ENCODE measurements at places on chromosomes 2 and 18. TPM values are rescaled to one million over a fixed set of nuclear protein-coding genes. Genes with fewer than 3 reads are reported as not detected.

- peaks cover 18% of the 10 kb centered on the region for H3K4me1 ChIP-seq
- no peaks in the 10 kb centered on the region for H3K27me3 ChIP-seq
- peaks cover 72% of the 10 kb centered on the region for H3K36me3 ChIP-seq
- no peak overlapping the region for H3K27ac ChIP-seq
- DNase-seq = no peak
- H3K4me3 ChIP-seq = no peak overlapping the region
These were observed 19.5 kb downstream of the WIPF1 start for GRCh38 chr2:174577967-174578589.

GRCh38 chr18:51251625-51252024 lies 54.1 kb upstream of the MEX3C start:
- no peak overlapping the region for H3K27ac ChIP-seq
- H3K4me3 ChIP-seq = no peak overlapping the region
- H3K27me3 ChIP-seq = no peaks in the 10 kb centered on the region
- no peaks in the 10 kb centered on the region for H3K36me3 ChIP-seq

GRCh38 chr2:56170988-56171387 lies 12.8 kb upstream of the CCDC85A start:
- H3K36me3 ChIP-seq = no peaks in the 10 kb centered on the region
- DNase-seq = no peak
- no peak overlapping the region for H3K27ac ChIP-seq
- no peaks in the 10 kb centered on the region for H3K4me1 ChIP-seq
- H3K27me3 ChIP-seq = no peaks in the 10 kb centered on the region

DNA sequence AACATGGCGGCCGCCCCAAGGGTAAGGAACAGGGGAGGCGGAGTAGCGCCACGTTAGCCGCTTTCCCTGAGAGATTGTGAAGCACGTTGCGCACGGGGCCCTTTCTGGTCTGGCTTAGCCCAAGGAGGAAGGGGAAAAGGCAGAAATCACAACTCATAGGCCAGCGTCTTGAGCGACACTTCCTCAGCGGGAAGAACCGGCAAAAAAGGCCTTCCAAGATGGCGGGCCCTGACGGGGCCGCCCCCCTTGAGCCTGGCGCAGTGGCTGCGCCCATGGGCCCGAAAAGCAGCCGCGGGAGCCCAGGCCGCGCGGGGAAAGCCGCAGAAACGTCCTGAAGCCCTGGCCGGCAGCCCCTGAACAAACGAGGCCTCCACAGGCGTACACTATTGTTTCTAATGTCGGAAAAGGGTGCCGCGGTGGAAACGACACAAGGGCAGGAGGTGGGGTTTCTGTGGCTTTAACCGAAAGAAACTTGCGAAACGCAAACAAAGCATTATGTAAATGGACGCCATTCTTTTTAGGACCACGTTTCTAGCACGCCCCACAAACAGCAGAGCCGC lies 919 bp upstream of the PCBP1 start:
- peaks cover 52% of the 10 kb centered on the region for H3K4me1 ChIP-seq
- DNase-seq = peak; percentile 86
- peak overlapping the region; percentile 100 for H3K27ac ChIP-seq
- H3K4me3 ChIP-seq = peak overlapping the region; percentile 99
- H3K27me3 ChIP-seq = no peaks in the 10 kb centered on the region
- peaks cover 32% of the 10 kb centered on the region for H3K36me3 ChIP-seq

- H3K27me3 ChIP-seq = no peaks in the 10 kb centered on the region
- H3K4me1 ChIP-seq = no peaks in the 10 kb centered on the region
- H3K4me3 ChIP-seq = no peak overlapping the region
- no peak overlapping the region for H3K27ac ChIP-seq
- H3K36me3 ChIP-seq = no peaks in the 10 kb centered on the region
- no peak for DNase-seq
These were observed 156.2 kb upstream of the DSEL start for GRCh38 chr18:67672716-67673115.

DNA sequence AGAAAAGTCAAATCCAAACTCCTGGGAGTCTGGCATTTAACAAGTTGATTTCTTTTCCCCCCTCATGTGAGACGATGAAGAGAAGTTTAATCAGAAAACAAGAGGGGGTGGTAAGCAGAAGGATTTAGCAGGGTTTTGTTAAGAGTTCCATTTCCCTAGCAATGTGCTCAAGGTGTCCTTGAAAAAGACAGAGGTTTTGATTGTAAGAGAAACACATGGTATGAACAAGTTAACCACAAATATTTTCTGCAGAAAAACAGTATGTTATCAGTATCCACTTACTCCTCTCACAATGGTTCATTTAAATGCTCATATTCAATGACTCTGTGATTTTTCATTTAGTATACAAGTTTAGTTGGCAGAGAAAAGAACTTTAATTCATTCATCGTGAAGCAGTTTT lies 26.8 kb downstream of the LAMA1 start:
- no peaks in the 10 kb centered on the region for H3K4me1 ChIP-seq
- no peak for DNase-seq
- no peaks in the 10 kb centered on the region for H3K36me3 ChIP-seq
- no peak overlapping the region for H3K27ac ChIP-seq
- H3K4me3 ChIP-seq = no peak overlapping the region
- no peaks in the 10 kb centered on the region for H3K27me3 ChIP-seq

CRYGC gene
- total RNA-seq = not detected

UGT1A9 gene
- not detected for total RNA-seq

ABCG5 gene
- total RNA-seq = not detected

Measured in lower lobe of right lung (tissue), 2 donors.